Activated T-cell treated with anti-CD3 and anti-CD28 coated beads, Interleukin-2, amount 50 U/mL, for 72 hours (primary cell): ENCODE measurements at places on chromosomes 1 and 21. TPM values are rescaled to one million over a fixed set of nuclear protein-coding genes. Genes with fewer than 3 reads are reported as not detected.

RAB7B gene
- total RNA-seq, result not detected

NEXN gene
- total RNA-seq, result 1.1 TPM

NFIA gene
- total RNA-seq, result 17.3 TPM

NDUFS2 gene
- total RNA-seq, result 114 TPM

TNFRSF18 gene
- total RNA-seq, result 324 TPM

UBASH3A gene
- total RNA-seq, result 54.5 TPM

DNA sequence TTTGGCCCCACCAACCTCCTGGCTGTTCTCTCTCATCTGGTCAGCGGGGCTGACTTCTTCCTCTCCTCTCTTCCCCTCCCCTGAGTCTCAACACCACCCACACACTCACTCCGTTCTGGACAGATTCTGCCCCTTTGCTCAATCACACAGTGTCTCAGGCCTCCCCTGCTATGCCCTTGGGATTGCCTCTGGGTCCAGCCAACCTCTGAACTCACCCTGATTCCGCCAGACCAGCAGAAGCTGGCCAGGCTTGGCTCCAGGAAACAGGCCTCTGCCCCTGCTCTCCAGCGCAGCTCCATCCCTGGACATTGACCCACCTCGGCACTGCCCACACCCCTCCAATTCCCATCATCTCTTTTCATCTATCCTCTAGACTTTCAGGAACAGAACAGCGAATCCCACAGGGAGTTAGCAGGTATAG lies 22.1 kb downstream of the AHDC1 start:
- DNase-seq, result no peak

- DNase-seq, result no peak
These were observed 90.9 kb downstream of the SH3GLB1 start for GRCh38 chr1:86795316-86795715.

- DNase-seq, result no peak
These were observed 47.3 kb upstream of the GPR37L1 start for GRCh38 chr1:202075389-202075788.

DNA sequence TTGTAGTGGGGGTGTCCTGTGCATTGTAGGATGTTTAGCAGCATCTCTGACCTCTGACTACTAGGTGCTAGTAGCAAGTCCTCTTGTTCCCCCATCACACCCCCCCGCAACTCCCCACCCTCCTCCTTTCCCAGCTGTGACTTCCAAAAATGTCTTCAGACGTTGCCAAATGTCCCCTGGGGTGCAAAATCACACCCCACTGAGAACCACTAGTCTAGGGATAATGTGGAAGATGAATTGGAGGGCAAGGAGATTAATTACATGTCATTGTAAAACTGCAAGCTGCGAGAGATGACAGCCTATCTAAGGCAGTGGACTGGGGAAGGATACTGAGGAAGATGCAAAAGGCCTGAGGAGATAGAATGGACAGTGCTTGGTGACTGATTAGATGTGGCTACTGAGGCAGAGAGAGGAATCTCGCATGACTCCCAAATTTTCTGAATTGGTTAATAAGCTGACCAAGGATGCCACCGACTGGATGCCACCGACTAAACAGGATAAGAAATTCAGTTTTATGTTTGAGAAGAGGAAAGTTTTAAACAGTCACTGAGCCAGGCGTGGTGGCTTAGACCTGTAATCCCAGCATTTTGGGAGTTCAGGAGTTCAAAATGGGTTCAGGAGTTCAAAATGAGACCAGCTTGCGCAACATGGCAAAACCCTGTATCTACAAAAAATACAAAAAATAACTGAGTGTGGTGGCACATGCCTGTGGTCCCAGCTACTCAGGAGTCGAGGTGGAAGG lies 3.1 kb upstream of the JAK1 start:
- DNase-seq, result no peak

GRCh38 chr1:153470707-153471106 lies 10.3 kb upstream of the S100A7 start:
- no peak for DNase-seq

DNA sequence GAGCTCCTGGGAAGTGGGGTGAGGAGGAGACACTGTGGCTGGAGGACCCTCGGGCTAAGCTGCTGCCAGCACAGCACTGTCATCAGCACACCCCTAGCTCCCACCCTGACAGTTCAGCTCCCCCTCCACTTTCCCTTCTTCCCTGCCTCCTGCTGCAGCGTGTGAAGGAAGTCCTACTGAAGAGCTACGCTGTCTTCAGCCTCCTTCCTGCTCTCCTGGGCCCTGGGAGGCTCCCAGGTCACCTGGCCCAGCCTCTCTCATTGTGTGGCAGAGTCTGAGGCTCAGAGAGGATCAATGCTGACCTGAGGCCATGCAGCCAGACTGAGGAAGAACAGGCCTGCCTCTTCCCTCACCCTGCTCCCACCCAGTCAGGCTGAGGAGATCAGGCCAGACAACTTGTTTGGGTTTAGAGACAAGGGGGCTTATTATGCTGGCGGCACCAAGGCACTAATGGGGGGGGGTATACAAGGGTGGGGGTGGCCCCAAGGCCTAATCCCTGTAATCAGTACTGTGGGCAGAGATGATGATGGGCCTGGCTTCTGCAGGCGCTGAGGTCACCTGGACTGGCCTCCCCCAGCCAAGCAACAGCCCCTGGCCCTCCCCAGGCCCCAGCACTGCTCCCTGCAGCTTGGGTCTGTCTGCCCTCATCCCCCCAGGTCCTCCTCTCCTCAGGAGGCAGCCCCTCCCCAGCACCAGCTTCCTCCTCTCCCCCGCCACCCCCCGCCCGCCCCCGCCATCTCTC lies 9.1 kb downstream of the NES start:
- no peak for DNase-seq

- peak; percentile 33 for DNase-seq
These were observed 41.5 kb upstream of the MRPS6 start for GRCh38 chr21:34031835-34032370.

- DNase-seq, result no peak
These were observed 2.6 kb downstream of the BARHL2 start for GRCh38 chr1:90714521-90714951.

GRCh38 chr1:159933347-159933746 lies 8.0 kb upstream of the TAGLN2 start:
- DNase-seq, result no peak

GRCh38 chr1:213054142-213054541 lies 3.1 kb downstream of the RPS6KC1 start:
- no peak for DNase-seq

DNA sequence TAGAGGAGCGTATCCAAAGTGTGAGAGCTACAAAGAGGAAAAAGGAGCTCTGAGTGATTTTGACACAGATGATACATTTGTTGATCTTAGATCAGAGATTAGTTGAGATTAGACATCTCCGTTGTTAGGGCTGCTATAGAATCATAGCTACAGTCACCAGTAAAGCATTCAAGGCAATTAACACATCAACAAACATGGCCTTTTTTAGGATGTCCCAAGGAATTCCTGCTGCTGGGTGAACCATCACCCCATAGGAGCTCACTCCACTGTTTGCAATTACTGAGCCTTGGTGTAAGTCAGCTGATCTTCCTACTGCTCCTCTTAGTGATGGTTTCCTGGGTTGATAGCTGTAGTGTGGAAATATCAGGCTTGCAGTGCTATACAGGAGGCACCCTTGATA lies 6.7 kb upstream of the RSRP1 start:
- no peak for DNase-seq

- no peak for DNase-seq
These were observed 140.0 kb downstream of the ETS2 start for GRCh38 chr21:38945545-38946245.

DNA sequence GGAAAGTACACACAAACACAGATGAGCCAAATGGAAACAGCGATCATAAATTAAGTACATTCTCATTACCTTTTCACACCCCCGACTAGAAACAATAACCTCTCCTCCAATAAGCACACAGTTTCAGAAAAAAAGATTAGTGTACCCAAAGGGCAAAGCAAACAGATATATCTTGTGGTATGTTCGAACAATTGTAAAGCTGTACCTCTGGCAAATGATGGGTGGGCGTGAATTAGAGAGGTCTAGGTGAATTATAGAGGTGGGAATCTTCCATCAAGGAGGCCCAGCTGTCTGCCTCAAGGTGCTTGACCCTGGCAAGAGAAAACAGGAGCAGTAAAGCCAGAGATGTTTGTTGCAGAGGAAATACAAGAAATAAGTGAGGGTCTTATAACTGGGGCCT lies 715.3 kb upstream of the NEGR1 start:
- DNase-seq, result no peak

- no peak for DNase-seq
These were observed 14.5 kb downstream of the ZNF697 start for GRCh38 chr1:119633575-119633974.

DNA sequence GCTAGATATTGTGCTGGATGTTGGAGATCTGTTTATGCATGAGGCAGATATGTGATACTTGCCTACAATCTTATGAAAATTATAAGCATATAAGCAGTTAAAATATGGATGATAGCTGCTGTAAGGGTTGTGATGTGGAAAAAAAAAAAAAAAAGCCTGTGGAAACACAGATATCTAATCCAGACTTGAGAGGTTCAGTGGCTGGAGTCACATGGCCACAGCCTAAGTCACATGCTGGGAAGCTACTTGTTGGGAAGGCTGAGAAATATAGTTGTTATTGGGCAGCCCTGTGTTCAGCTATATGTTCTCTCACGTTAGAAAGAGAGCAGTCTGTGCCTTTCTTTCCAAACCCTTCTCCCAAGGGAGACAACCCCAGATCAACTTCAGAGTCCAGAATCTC lies 15.1 kb downstream of the RAVER2 start:
- no peak for DNase-seq

GRCh38 chr1:63866084-63866483 lies 92.3 kb downstream of the ROR1 start:
- DNase-seq, result no peak

DNA sequence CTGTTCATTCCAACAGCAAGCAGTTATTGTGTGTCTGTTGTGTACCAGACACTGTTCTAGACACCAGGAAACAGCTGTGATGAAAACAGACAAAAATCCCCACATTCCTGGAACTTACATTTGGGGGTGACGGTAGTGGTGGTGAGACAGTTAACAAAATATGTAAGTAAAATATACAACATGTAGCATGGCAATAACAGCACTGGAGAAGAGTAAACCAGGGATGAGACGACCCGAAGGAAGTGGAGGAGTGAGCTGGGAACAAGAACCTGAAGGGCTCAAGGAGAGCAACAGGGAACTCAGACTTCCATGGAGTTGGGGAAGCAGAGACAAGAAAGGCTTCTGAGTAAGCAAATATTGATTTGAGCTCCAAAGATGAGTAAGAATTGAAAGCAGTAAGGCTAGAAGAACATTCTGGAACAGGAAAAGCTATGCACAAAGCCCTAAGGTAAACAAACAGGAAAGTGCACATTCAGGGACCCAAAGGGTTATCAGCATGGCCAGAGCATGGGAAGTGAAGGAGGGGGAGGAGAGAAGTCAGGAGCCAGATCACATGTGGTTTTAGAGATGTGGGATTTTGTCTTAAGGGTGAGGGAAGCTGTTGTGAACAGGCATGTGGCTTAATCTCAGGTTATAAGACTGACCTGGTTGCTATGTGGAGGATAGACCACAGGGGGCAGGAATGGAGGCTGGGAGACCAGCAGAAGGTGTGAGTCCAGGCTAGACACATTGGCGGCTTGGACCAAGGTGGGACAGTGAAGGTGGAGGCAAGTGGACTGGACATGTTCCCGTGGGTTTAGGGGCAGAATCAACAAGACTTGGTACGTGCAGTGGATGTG lies 7.3 kb downstream of the CSF1 start:
- DNase-seq, result no peak

DNA sequence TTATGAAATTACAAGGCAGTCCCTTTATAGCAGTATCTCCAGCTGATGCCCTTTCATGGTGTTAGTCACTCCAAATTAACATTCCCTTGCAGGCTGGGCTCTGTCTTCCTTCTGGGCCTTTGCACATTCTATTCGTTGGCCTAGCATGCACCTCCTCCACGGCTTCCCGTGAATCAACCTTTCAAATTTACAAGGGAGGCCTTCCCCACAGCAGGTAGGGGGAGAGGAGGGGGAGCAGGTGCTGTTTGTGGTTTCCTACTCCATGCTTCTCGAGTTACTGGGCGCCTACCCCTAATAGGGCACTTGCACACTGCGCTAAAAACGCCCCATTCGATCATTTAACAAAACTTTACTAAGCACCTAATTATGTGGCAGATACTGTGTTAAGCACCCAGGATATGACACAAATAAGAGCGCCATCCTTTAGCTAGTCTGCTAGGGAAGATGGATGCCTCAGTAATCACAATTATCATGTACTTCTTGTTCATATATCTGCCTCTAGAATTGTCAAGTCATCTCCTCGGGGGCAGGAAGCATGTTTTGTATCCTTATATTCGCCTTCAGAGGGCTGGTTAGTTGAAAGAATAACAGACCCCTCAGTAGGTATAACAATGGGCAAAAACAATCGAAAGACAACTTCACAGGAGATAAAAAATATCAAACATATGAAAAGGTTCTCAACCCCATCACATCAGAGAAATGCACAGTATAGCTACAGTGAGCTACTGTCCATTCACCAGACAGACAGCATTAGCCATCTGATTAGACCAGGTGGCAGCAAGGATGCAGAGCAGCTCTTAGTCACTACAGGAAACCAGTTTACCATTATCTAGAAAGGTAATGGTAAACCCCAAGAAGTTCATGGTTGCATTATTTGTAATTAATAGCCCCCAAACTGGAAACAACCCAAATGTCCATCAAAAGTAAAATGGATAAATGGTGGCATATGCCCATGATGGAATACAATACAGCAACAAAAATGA lies 1.7 kb upstream of the ADAR start:
- DNase-seq, result peak; percentile 50

DNA sequence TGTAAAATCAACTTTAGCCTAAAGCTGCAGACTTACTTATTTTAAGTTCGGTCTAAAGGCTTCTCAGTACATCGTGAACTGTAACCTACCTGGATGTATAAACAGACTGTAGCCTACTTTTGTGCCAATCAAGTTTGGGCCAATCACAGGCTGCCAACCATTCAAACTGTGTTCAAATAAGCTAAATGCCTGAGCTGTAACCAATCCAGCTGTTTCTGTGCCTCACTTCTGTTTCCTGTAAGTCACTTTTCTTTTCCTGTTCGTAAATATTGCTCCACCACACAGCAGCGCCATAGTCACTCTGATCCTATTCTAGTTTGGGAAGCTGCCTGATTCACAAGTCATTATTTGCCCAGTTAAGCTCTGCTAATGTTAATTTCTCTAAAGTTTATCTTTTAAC lies 37.5 kb upstream of the SLAMF9 start:
- no peak for DNase-seq

DNA sequence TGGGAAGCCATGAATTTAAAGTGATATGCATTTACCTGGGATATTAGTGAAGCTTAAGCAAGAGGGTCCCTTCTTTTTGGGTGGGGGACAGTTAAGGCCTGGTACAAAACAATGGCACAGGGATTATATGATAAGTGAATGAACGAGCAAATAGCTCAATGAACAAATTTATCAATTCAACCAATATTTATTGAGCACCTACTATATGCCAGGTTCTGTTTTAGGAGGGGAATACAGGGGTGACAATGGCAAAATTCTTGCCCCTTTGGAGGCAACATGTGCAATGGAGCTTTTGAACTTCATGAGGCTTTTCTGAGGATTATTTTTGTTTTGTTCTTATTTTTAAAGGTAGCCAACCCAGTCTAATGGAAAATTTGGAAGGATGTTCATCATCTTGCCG lies 68.2 kb downstream of the FOXD2 start:
- no peak for DNase-seq

- DNase-seq, result no peak
These were observed 51.0 kb upstream of the IKBKE start for GRCh38 chr1:206419250-206419649.

GRCh38 chr1:44718091-44718490 lies 12.9 kb downstream of the RNU5D-1 start:
- no peak for DNase-seq

- no peak for DNase-seq
These were observed 117.9 kb downstream of the PLPP3 start for GRCh38 chr1:56461158-56462127.
